ENCODE measurements at places on chromosomes 5 and 9. TPM values are rescaled to one million over a fixed set of nuclear protein-coding genes. Genes with fewer than 3 reads are reported as not detected.

GPR150 gene
- 0.66 TPM for total RNA-seq

ENDOG gene
- total RNA-seq = 20.4 TPM

GLE1 gene
- total RNA-seq = 28.4 TPM

BASP1 gene
- total RNA-seq = 163 TPM

PDLIM4 gene
- total RNA-seq = 43.3 TPM

SLC6A18 gene
- total RNA-seq = not detected

PCDHB3 gene
- 0.29 TPM for total RNA-seq

HABP4 gene
- 32.7 TPM for total RNA-seq
